ENCODE measurements at places on chromosomes 12 and 14.

DNA sequence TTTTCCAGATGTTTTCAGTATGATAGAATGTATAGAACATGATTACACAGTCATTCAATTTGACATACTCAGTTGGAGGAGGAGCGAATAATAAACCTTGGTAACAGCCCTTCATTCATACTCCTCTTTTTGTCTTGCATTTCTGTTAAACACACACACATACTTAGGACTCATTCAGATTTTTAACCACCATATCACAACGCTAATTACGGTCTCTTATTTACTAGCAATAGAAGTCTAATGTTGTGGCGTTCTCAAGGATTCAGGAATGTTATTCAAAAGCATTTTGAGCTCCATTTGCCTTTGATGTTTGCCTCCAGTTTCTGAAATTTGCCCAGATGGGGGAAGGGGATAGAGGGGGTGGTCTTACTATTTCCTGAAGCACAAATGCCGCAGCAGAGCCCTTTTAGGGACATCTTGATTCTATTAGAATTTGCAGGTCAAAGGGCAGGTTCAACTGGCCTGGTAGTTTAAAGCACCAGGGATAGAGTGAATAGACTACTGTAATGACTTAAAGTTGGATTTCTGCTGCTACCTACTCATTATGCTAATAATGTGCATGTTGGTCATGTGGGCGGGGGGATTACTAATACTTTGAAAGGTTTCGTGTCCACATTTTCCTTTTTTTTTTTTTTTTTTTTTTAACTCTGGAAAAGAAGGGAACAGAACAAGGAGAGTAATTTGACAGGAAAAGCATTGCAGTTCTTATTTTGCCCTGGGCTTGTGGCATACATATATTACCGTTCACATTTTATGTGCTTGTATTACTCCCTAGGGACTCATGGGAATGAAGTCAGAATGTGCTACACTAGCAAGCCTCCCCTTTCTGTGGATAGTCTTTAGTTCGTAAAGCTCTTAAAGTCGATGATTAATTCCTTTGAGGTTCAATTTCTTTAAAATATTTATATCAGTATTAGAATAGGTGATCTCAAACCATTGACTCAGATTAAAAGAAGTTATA is 226.8 kb downstream of the FBXL14 start:
- DNase-seq: peak; percentile 70

DNA sequence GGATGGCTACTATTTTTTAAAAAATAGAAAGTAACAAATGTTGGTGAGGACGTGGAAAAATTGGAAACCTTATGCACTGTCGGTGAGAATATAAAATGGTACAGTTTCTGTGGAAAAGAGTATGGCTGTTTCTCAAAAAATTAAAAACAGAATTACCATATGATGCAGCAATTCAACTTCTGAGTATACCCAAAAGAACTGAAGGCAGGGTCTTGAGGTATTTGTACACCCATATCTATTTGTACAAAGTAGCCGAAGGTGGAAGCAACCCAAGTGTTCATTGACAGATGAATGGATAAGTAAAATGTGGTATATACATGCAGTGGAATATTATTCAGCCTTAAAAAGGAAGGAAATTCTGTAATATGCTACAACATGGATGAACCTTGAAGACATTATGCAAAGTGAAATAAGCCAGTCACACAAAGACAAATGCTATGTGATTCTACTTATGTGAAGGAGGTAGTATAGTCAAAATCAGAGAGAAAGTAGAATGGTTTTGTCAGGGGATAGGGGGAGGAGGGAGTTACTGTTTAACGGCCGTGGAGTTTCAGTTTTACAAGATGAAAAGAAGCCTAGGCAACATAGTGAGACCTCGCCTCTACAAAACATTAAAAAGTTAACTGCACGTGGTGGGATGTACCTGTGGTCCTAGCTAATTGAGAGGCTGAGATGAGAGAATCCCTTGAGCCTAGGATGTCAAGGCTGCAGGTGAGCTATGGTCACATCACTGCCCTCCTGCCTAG is 38.4 kb upstream of the CCT2 start:
- DNase-seq: no peak

DNA sequence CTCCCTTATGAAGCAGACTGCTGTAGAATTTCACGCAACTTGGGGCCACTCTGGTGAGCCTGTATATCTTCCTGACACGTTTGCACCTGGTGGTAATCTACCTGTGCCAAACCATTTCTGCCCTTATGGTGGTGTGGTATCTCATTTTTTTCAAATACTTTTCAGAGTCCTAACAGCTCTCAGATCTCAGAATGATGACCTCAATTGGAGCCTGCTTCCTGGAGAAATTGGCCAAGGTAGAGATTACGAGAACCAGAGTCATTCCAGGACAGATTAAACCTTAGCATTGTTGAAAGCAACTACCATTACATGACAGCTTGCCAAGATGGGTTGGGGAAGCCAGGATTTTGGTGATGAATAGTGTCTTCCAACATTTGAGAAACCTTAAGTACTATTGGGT is 48.2 kb downstream of the CPSF6 start:
- no peak for DNase-seq

- peak; percentile 14 for DNase-seq
Observed at GRCh38 chr12:48861111-48861510, 4.6 kb downstream of the RND1 start.

DNA sequence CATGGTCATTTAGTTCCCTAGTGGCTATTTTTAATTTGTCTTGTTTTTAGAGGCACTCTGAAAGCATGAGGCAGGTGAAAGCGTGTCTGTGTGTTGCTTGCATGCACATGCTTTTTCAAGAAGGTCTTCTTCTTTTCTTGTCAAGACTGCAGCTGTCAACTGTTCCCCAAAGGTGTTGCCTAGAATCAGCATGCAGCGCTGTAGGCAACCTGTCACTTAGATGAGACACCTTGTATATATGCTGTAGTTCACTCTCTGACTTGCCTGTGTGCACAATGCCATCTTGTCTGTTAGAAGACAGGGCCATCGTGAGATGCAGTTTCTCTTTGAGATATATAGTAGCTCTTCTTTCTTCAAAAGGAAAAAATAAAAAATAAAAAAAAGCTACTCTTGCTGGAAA is 885.7 kb downstream of the DIO2 start:
- no peak for DNase-seq

- DNase-seq: peak; percentile 25
Observed at GRCh38 chr14:95614349-95614748, 71.9 kb upstream of the TCL1B start.

- DNase-seq: peak; percentile 72
Observed at GRCh38 chr12:122394626-122395194, 27.8 kb downstream of the CLIP1 start.

GRCh38 chr12:92432724-92433441 is 269.9 kb upstream of the PLEKHG7 start:
- no peak for DNase-seq

DNA sequence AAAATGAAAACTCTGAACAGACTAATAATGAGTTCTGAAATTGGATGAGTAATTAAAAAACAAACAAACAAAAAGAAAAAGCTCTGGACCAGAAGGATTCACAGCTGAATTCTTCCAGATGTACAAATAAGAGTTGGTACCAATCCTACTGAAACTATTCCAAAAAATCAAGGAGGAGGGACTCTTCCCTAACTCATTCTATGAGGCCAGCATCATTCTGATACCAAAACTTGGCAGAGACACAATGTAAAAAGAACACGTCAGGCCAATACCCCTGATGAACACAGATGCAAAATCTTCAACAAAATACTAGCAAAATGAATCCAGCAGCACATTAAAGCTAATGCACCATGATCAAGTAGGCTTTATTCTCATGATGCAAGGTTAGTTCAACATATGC is 183.9 kb upstream of the CNOT2 start:
- DNase-seq: peak; percentile 34

DNA sequence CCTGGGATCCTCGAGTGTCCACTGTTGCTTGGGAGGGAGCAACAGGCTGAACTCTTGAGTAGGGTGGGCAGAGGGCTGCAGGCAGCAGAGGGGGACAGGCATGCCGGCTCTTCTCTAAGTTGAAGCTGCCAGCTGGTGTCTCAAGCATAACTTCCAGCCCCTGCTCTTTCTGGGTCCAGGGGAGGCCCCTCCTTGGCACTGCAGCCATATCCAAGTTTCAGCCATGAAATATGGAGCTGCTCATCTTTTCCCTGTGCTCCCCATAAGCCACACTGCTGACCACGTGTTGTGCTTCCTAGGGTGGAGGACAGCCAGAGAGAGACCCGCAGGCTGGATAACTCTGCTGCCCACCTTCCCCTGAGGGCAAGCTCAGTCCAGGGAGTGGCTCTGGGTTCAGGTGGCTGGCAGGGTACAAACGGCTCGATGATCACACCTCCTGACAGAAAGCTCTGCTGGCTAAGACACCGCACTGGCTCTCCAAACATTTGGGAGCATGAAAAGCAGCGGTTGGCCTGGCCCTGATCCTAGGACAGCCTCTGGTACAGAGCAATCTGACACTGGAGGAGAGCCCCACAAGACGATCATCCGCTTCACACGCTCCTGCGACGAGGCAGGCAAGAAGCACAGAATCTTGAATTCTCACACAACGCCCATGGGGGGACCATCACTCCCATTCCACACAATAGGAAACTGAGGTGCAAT is 79.6 kb downstream of the PITPNM2 start:
- peak; percentile 28 for DNase-seq

DNA sequence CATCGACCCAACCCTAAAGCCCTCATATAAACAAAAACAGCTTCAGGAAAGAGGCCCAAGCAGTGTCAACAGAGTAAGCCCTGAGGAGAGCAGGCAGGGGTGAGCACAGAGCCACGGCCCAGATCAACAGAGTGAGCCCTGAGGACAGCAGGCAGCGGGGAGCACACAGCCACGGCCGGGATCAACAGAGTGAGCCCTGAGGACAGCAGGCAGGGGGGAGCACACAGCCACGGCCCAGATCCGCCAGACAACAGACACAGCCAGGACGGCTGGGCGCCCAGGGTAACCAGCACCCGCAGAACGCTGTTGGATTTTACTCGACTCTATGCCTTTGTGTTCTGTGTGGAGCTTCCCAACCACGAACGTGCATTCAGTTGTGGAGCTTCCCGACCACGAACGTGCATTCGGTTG is 15.0 kb downstream of the CCDC85C start:
- DNase-seq: no peak
